ENCODE measurements at places on chromosomes 1 and 21.

DNA sequence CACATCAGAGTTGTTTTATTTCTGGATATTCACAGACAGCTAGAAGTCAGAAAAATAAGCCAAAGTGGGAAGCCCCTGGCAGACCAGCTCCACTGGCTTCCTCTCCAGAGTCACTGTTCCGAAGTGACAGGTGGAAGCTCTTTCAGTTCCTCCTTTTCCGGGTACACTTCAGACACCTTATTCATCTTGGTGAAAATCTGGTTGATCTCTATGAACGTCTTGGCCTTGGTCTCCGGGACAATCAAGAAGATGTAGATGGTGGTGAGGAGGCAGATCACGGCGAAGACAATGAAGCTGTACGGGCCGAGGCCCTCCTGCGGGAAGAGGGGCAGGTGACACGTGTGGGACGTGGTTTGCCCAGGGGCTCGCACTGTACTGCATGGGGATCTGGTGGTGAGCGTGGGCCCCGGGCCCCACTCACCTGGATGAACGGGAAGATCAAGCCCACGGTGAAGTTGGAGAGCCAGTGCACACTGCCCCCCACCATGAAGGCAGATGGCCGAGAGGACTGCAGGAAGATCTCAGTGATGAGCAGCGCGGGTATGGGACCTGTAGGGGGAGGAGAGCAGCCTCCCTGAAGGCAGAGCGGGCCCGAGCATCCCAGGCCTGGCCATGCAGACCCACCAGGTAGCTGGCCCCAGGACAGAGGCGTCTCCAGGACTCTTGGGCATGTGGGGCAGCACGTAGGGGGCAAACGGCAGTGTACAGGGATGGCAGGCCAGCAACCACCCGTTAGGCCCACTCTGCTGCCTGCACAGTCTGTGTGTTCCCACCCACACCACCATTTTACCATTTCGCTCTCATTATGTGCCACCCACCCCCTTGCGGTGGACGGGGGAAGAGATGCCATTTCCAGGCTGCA lies 11.5 kb upstream of the SLC2A7 start:
- no peak for DNase-seq

- no peak for DNase-seq
Measured at GRCh38 chr1:166888373-166889111, 12.5 kb upstream of the TADA1 start.

GRCh38 chr21:14303731-14304488 lies 79.0 kb downstream of the HSPA13 start:
- no peak for DNase-seq

- no peak for DNase-seq
Measured at GRCh38 chr1:64940025-64940424, 26.3 kb downstream of the JAK1 start.

- no peak for DNase-seq
Measured at GRCh38 chr1:57252597-57253294, 171.1 kb downstream of the DAB1 start.

DNA sequence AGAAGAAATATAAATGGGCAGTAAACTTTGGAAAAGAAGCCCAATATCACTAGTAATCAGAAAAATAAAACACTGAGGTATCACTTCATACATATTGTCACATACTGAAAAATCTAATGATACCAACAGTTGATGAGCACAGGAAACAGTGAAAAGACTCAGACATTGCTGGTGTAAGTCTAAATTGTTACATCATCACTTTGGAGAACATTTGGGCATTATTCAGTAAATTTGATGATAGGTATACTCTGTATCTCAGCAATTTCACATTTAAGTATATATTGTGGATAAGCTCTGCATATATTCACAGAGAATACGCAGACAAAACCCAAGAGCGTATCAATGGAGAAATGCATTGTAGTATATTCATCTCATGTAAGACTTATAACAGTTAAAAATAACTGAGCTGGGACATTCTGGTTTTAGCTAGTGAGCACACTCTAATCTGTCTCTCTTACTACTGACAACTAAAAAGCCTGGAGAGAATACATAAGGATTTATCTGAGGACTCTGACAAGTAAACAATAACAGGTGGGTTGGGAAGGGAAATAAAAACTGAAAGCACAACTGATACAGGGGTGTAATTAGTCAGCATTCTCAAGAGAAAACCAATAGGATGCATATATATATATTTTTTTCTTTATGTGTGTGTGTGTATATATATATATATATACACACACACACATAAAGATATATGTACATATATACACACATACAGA lies 212.7 kb upstream of the JUN start:
- no peak for DNase-seq
